ENCODE measurements at places on chromosomes 2 and 18.

- no peak for DNase-seq
Observed at GRCh38 chr18:74459889-74460288, 2.8 kb upstream of the DIPK1C start.

- no peak for DNase-seq
Observed at GRCh38 chr2:20106746-20107145, 55.3 kb upstream of the LAPTM4A start.

- DNase-seq, result no peak
Observed at GRCh38 chr2:61785583-61785982, 68.3 kb downstream of the FAM161A start.

DNA sequence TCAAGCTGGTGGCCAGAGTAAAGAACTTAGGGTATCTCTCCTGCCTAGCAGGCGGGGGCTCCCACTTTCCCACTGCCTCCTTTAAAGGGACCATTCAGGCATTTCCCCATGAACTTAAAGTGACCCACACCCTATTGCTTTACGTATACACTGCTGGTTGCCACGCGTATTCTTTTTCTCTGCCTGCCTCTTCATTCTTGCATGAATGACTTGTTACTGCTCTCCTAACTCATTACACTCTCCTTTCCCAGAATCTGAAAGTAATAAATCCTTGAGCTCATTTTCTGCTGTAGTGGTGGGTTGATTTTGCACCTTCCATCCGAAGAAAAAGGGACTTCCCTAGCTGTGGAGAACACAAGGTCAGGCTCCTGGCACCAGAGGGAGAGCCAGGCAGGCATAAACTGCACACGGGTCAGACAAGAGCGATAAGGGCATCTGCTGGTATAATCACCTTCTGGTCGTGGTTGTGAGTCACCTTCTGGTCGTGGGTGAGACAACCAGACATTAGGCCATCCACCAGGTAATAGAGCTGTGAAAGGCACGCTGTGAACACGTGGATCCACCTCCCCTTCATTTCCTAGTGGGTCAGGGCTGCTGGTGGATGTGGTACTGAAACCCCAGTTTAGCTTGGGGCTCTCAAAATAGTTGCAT is 950.3 kb downstream of the SOCS6 start:
- DNase-seq, result no peak

DNA sequence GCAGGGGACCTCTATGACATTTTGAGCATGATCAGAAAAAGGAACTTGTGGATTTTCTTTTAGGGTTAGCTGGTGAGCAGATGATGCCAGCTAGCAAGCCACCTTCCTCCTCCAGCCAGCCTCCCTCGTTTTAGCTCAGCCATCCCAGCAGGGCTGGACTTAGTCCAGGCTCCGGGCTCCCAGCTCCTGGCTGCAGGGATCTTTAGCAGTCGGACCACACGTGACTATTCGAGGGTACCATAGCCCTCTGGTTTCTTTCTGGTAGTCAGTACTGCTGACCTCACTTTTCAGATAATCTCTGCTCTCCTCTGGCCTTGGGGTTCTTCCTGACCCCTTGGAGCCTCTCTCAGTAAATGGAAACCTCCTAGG is 31.8 kb downstream of the NCK2 start:
- no peak for DNase-seq

- no peak for DNase-seq
Observed at GRCh38 chr2:234491897-234492296, 5.0 kb downstream of the ARL4C start.

DNA sequence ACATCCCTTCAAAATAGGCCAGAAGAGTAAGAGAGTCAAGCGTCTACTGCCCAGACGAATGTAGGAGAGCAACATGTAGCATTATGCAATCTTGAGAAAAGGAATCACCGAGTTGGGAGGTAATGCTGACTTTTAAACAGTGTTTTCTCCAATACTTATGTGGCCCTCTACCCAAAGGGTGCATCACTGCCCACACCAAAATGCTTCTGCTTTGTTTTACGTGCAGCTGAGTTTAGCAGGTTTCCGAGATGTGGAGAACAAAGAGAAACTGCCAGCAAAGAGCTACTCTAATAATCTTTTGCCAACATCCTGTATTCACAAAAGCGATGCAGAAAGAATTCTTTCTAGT is 63.4 kb upstream of the ZEB2 start:
- no peak for DNase-seq
